ELR (cell line): ENCODE measurements at places on chromosomes 5 and 9.

- DNase-seq, result no peak
These were observed 9.3 kb downstream of the LIX1 start for GRCh38 chr5:97133101-97133500.

GRCh38 chr5:140073296-140073695 is 30.2 kb upstream of the NRG2 start:
- DNase-seq, result peak; percentile 51

DNA sequence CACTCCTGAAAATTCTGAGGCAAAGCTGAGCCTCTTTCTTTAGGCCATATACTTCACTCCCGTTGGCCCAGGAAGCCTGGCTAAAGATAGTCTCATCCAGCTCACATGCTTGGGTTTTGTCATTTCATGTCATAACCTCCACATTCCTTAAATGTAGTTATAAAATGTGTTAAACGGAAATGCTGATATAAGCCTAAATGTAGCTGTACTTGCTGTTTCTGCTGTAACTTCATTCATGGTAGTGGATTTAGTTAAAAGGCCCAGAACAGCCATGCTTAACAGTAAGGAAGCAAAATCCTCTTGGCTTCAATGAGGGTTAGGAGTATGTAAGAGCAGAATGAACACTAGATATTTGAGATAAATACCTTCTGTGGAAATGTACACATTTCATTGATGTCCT is 135.8 kb upstream of the TMEM161B start:
- DNase-seq, result no peak

DNA sequence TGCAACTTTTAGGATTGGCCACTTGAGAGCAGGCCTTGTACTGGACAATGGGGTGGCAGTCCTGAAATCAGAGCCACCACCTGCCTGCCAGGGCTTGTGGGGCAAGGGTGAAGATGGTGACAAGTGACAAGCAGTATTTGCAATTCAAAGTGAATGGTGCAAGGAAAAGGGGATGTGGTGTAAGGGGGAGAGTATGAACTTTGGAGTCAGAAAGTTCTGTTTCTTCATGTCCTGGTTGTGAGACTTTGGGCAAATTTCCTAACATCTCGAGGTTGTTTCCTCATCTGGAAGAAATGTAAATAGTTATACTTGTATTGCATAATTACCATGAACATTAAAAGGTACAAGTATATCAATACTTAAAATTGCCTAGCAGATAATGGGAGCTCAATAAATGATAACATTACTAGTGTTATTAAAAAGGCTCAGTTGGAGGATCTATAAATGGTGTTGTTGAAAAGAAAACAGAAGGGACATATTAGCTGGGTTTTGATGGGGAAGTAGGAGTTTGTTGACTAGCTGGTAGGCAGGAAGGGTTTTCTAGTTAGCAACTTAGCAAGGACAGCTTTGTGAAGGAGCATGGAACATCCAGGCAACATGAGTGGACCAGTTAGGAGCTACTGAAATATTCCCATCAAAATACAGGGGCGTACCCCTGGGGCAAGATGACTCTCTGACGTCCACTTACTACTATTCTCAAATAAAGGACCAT is 21.3 kb upstream of the MEGF9 start:
- DNase-seq, result no peak

DNA sequence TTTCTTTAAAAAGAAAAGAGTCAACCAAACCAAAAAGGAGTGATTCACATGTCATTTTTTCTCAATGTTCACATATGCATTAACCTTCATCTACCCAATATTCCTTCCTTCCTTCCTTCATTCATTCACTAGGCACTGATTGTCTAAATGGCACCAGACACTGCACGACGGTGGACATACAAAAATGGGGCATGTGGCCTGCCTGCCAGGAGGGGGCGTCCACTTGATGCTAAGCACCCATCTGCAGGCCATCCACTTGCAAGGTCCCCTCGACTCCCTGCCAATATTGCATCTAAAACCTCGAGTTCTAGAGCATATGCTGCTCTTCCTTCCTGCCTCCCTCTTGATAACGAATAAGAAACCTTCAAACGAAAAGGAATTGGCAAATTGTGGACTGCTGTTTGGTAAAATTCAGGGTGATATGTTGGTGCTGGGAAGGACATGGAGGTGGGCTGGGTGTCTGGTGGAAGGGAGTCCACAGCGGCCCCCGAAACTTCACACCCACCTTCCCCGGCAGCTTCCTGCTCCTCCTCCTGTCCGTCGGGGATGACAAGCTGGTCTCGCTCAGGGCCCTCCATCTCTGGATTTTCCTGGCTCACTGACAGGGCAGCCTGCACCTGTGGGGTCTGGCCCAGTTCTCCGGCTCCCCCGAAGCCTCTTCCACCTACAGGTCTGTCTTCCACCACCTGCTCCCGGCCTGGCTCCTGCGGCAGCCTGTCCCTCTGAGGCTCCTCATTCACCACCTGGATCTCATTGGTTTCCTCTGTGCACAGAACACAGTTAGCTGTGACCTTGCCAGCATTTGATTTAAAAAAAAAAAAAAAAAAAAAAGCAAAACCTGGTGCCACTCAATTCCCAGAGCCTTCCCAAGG is 64.3 kb downstream of the GOLM1 start:
- peak; percentile 68 for DNase-seq

- DNase-seq, result peak; percentile 98
These were observed 13.2 kb downstream of the ATOX1 start for GRCh38 chr5:151745071-151745705.

DNA sequence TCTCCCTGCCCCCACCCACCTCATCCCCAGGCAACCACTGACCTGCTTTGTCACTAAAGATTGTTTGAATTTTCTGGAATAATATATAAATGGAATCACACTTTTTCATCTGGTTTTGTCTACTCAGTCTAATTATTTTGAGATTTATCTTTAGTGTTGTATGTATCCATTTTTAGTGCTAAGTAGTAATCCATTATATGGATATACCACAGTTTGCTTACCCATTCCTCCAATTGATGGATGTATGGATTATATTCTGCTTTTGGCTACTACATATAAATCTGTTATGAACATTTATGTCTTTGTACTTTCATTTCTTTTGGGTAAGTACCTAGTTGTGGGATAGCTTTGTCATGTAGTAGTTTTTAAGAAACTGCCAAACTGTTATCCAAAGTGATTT is 14.5 kb upstream of the ZNF622 start:
- no peak for DNase-seq

DNA sequence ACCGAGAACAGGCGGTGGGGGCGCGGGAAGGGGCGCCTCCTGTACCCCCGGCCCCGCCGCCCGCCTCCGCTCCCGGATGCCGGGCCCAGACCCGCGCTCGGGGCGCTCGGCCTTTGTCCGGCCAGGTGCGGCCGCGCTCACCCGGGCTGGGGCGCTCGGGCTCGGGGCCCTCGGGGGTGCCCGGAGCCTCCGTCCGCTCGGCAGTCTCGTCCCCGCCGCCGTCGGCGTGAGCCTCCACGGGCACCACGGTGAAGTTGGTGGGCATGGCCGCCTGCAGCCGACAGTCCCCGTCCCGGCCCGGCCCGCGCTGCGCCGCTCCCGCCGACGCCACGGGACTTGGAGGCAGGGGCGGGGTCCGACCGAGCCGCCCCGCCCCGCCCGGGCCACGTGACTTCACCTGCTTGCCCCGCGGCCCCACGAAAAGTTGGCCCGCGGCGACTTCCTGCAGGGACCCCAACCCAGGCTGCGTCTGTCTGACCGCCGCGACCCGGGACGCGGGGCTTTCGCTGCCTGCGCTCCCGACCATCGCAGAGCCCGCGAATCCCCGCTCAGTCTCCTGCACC is at the start of gene SLC12A7:
Gene SLC12A7, minus strand, starts transcription at position 337 of the 563 bp plus-strand sequence. Its CDS starts 72 bp downstream, at position 265.
- no peak for DNase-seq
